ENCODE measurements at places on chromosomes 11 and 22.

GRCh38 chr11:23455321-23455891, 595.1 kb upstream of the CCDC179 start:
- DNase-seq = no peak

DNA sequence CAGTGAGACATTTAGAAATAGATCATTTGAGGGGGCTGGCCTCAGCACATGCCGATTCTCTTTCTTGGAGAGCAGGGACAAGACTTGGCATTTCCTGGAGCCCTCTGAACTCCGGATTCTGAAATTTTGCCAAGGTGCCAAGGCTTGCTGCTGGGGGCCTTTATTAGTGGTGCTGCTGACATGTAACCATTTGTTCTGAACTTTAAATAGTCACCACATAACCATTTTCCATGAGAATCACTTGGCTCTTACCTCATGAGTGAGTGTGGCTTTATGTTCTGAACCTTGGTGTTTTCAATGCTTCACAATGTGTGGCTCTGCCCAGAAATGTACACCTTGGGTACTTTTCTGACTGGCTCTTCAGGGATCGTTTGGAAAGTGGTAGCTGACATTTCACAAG, 33.3 kb downstream of the SYT13 start:
- no peak for DNase-seq

DNA sequence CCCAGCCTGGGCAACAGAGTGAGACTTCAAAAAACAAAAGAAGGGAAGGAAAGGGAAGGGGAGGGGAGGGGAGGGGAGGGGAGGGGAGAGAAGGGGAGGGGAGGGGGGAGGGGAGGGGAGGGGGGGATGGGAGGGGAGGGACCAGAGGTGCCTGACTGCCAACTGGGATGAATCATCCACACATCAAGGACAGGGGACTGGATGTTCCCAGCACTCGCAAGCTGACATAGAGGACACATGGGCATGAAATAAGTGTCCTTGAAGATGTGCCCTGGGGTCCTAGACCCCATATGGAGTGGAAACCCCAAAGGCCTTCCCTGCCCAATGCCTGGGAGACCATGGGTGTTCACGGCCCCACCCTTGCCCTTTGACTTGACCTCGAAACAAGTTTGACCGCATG, 19.8 kb downstream of the TST start:
- DNase-seq = no peak

DNA sequence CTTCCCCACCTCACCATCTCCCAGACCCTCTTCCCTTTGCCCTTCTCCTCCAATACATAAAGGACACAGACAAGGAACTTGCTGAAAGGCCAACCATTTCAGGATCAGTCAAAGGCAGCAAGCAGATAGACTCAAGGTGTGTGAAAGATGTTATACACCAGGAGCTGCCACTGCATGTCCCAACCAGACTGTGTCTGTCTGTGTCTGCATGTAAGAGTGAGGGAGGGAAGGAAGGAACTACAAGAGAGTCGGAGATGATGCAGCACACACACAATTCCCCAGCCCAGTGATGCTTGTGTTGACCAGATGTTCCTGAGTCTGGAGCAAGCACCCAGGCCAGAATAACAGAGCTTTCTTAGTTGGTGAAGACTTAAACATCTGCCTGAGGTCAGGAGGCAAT, 58.2 kb downstream of the TIMP3 start:
- DNase-seq = no peak

- DNase-seq = no peak
Observed at GRCh38 chr11:125170510-125171031, 6.0 kb downstream of the PKNOX2 start.

Measured in NAMALWA (cell line).